Kidney epithelial cell (primary cell): ENCODE measurements at places on chromosomes 11 and 22.

- DNase-seq = no peak
These were observed 21.3 kb downstream of the SYN3 start for GRCh38 chr22:33036881-33037280.

GRCh38 chr11:85718991-85719807 is 33.2 kb upstream of the CCDC89 start:
- peak; percentile 100 for DNase-seq

DNA sequence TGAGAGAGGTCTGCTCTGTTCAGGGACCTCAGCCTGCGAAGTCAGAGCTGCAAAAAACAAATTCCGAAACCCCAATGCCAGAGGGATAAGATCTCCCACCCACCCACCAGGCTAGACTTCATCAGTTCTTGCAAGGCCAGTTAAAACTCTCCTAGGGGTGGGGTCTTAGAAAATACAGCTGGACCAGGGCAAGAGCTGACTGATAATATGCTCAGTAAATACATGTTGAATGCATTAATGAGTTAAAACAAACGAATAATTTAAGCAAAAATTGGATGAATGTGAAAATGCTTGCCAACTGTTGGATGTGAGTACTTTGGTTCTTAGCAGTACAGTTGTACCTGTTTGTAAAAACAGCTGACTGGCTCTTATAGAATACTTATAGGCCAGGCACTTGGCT is 129.8 kb downstream of the SERGEF start:
- no peak for DNase-seq

- DNase-seq = peak; percentile 67
These were observed 17.0 kb downstream of the ATXN10 start for GRCh38 chr22:45688600-45689080.

- DNase-seq = no peak
These were observed 1.3 kb downstream of the CARS1 start for GRCh38 chr11:3055891-3056290.

DNA sequence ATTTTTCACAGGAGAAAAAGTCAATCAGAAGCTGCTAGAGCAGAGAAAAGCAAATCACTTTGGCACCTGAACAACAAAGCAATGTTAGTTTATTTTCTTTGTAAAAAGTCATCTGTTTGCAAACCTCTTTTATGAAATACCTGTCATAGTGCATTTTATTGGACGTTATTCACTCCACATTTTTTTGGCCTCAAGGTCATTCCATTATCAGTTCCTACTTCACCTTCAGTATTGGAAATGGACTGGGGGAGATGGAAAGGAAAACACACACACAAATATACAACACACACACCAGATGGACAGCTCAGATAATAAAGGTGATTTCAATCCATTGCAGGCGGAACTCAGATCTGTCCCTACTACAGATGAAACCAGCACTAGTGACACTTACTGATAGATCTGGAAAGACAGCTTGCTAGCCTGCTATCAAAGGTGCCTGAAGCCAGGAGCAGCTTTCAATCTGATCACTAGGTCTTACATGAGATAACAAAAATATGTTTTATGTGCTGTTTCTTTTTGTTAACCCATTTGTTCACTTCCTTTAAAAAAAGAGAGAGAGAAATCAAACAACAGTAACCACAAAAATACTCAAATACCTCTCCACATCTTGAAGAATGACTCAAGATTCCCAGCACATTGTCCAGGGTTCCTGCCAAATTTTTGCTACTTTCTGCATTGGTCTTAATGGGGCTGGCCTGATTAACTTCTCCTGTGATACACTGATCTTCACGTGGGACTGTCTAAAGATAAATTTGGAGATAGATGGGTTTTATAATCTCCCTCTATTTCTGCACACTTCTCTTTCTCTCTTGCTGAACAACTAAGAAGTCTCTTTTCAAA is 844.3 kb upstream of the TENM4 start:
- DNase-seq = no peak

DNA sequence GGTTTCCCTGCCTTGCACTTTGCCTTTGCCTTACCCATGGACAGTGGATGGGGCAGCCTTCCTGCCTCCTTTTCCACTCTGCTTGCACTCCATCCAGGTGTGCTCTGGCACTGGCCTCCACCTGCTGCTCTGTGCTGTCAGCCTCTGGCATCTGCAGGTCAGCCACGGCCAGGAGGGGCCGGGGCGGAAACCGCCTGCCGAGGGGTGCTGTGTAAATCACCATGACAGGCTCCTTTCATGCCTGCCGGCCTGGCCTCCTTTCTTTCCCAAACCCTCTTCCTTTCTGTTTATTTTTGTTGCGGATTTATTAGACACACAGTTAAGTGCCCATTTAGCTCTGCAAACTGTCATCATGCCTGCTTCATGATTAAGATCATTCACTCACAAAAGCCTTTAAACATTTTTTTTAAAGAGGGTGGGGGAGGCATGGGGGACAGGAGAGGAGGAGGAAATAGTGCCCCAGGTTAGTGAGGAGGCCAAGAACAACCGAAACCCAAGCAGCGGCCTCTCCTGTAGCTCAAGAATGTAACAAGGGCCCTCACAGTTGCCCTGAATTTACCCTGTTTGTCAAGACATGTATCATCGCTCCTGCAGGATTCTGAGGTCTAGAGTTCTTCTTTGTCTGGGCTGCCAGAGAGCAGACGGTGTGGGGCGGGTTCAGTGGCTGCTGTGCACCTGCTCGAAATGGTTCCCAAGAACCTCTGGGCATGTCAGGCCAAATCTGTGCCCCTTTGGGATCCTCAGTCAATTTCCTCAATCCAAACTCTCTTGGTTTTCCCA is 83.3 kb downstream of the BARX2 start:
- no peak for DNase-seq
